HT1080 (cell line): ENCODE measurements at places on chromosomes 7 and 10.
A peak's percentile ranks its signal among the peaks of the same experiment; 100 is the strongest.

GRCh38 chr7:148669927-148670326, 28.8 kb upstream of the CUL1 start:
- no peak for DNase-seq

GRCh38 chr10:91201213-91201996, 19.1 kb upstream of the PCGF5 start:
- DNase-seq = no peak

DNA sequence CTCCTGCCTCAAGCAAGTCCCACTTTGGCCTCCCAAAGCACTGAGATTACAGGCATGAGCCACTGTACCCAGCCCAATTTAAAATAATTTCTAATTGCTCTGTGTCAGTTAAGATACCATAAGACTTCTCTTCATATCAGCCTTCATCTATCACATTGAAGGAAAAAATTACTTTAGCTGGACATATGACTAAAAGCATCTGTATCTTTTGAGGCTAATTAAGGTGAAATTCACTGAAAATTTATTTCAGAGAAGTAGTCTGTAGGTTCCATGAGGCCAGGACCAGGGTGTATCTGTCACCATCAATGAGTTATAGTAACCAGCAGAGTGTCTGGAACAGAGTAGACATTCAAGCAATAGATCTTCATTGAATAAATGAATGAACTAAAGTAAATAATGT, 205.2 kb upstream of the PHYHIPL start:
- DNase-seq = no peak

GRCh38 chr7:65371468-65371867, 2.2 kb upstream of the ZNF92 start:
- no peak for DNase-seq

DNA sequence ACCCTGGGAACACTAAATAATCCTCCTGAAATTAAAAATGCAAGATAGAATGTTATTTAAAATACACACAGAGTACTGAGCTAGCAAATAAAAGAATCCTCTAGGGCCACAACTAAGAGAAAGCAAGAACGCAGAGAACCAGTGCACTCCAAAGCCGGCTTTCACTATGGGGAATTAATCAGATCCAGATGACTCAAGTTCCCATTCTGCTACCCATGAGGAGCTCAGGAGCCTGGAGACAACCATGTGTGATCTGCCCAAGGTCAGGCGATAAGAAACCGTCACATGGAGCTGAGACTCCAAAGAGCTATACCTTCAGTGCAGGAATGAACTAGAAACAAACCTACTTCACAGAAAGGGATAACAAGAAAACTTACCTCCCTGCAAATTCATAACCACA, 19.5 kb upstream of the CYREN start:
- no peak for DNase-seq

- DNase-seq = no peak
These were observed 93.3 kb upstream of the GDF10 start for GRCh38 chr10:47206449-47207280.

DNA sequence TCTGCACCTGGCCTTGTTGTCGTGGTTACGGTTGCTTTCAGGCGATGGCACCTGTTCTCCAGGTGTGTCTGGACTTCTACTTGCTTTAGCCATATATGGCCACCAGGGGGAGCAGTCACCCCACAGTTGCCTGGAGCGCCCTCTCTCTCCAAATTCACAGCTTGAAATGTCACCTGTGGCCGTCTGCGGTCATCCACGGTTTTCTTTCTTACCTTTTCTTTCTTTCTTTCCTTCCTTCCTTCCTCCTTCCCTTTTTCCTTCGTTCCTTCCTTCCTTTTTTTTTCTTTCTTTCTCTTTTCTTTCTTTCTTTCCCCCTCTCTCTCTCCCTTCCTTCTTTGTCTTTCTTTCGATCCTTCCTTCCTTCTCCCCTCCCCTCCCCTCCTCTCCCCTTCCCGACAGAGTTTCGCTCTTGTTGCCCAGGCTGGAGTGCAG, 150.5 kb upstream of the VKORC1L1 start:
- DNase-seq = no peak

- no peak for DNase-seq
These were observed 232.2 kb downstream of the DYNC1I1 start for GRCh38 chr7:96004578-96004977.

GRCh38 chr7:149873074-149873969, at the start of gene ATP6V0E2:
TSS of gene ATP6V0E2 (plus strand) at chr7:149873969. CDS start at chr7:149874066, 97 bp downstream.
- peak; percentile 90 for DNase-seq

GRCh38 chr7:99863847-99864440, 12.9 kb downstream of the OR2AE1 start:
- DNase-seq = no peak

DNA sequence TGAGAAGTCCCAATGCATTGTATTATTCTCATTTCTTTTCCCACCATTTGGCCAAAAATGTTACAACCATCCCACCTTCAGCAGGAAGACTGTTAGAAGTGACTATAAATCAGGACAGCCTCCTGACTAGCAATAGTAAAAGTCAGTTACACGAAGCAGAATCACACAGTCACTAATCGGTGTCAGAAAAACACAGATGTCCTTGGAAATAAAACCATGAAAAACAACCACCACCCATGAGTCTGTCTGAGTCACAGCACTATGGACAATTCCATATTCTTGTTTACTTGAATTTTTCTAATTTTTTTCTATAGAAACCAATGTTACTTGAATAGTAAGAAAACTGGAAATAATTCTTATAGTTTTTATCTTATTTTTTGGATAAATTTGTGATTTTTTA, 81.9 kb upstream of the FRMD4A start:
- DNase-seq = no peak

DNA sequence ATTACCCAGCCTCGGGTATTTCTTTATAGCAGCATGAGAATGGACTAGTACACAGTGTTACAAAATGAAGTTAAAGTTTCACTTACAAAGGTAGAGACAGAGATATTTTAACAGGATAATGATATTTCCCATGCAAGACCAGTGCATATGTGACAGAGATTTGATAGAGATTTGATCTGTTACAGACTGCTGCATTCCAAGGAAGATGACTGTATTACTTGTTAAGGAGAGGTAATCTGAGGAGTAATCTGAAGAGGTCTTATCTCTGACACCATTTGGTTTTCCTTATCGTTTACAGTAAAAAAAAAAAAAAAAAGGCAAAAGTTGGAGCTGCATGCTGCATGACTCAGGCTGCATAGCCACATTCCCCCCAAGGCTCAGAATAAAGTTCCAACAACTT, 289.6 kb downstream of the POM121L12 start:
- peak; percentile 49 for DNase-seq

GRCh38 chr10:50625649-50626132, 1.9 kb upstream of the SGMS1 start:
- peak; percentile 9 for DNase-seq

- DNase-seq = no peak
These were observed 118.3 kb downstream of the SEM1 start for GRCh38 chr7:96591159-96591899.

GRCh38 chr7:41439515-41439879, 263.4 kb downstream of the INHBA start:
- no peak for DNase-seq

- DNase-seq = no peak
These were observed 37.9 kb downstream of the SVIL start for GRCh38 chr10:29596826-29597225.

DNA sequence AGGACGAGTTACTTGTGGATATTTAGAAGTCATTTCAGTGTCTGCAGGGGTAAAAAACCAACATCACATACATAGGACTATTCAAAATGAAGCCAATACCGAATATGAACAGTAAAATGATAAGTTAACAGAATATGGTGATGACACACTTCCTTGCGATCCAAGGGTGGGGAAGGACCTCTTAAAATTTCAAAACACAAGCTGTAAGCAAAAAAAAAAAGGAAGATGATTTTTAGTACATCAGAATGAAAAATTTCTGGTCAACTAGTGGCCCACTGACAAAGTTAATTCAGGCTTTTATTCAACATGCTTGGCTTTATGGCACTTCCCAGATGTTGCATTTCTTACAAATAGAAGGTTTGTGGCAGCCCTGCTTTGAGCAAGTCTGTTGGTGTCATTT, 19.0 kb upstream of the GALNTL5 start:
- DNase-seq = no peak

GRCh38 chr7:142146124-142146523, 34.6 kb downstream of the MGAM2 start:
- no peak for DNase-seq

DNA sequence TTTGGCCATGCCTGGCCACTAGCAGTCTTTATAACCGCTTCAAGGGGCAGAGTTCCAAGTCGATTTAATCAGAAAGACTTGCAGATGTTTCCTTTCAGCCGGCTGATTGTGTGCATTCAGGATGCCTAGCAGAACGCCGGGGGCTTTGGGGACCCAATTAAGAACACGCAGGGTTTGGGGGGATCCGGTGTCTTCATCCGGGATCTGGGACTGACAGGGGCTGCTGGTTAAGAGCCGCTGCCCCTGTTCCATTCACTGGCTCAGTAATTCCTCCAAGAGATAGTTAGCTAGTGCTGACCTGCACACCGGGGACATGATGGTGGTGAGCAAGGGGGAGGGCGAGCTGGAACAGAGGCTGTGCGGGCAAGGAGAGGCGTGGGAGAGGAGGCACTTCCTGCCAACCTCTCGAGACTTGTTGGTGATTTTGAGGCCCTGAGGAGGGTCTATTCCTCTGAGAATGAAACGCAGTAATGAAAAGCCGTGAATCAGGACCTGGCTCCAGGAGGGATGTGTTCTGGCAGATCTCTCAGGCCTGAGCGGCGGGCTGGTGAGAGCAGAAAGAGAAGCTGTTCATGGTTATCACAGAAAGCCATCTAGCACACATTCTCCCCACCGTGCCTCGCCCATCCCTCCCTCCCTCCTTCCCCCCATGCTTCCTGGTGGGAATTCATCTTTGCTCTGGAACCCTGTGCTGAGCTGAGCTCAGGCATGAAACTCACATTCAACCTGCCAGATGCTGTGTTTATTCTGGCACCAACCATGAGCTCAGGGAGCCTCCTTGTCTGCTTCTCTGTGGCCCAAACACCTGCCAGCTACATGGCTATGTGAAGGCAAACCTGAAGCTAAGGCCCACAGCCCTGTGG, 152.0 kb downstream of the CCDC3 start:
- DNase-seq = no peak

- no peak for DNase-seq
These were observed 24.3 kb downstream of the PPP2R2D start for GRCh38 chr10:131925011-131925649.

GRCh38 chr7:101161692-101162471, 3.5 kb downstream of the VGF start:
- DNase-seq = no peak

DNA sequence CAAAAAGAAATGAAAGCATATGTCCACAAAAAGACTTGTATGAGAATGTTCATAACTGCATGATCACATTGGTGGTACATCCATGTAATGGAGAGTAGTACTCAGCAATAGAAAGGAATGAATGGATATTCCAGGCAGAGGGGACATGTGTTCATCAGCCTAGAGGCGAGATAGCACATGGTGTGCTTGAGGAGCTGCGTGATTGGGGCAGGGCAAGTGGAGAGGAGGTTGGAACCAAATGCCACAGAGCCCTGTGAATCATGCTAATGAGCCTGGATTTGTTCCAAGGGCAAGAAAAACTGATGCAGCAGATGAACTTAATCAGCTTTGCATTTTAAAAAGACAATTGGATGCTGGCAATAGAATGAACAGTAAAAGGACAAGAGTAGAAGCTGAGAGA, 73.3 kb downstream of the C10orf90 start:
- no peak for DNase-seq

DNA sequence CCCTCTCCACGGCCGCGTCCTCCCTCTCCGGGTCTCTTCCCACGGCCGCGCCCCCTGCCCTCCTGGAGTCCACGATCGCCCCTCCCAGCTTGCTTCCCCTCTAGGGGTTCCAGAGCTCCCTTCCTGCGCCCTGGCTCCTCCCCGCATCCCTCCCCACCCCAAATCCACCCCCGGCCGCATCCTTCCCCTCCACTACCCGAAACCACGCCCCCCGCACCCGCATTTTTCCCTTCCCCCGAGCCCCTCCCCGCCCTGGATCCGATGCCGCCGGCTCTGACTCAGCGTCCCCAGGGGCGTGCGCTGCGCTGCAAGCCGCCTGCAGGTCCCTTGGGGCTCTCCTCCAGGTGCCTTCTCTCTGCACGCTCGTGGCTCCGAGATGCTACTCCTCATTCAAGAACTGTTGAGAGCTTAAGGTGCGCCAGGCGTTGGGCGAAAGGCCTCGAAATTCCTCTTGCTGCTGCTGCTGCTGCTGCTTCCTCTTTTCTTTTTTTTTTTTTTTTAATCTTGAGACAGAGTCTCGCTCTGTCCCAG, 372 bp upstream of the TMEM130 start:
- no peak for DNase-seq

GRCh38 chr7:115332691-115333090, 410.8 kb downstream of the MDFIC start:
- DNase-seq = no peak

DNA sequence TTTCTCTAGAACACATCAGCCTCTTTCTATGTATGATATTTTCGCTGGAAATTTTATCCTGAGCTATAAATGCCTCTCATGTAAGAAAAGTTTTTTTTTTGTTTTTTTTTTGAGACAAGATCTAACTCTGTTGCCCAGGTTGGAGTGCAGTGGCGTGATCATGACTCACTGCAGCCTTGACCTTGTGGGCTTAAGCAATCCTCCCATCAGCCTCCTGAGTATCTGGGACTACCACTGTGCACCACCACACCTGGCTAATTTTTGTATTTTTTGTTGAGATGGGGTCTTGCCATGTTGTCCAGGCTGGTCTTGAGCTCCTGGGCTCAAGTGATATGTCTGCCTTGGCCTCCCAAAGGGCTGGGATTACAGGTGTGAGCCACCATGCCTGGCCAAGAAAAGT, 80.4 kb downstream of the ADK start:
- peak; percentile 84 for DNase-seq

DNA sequence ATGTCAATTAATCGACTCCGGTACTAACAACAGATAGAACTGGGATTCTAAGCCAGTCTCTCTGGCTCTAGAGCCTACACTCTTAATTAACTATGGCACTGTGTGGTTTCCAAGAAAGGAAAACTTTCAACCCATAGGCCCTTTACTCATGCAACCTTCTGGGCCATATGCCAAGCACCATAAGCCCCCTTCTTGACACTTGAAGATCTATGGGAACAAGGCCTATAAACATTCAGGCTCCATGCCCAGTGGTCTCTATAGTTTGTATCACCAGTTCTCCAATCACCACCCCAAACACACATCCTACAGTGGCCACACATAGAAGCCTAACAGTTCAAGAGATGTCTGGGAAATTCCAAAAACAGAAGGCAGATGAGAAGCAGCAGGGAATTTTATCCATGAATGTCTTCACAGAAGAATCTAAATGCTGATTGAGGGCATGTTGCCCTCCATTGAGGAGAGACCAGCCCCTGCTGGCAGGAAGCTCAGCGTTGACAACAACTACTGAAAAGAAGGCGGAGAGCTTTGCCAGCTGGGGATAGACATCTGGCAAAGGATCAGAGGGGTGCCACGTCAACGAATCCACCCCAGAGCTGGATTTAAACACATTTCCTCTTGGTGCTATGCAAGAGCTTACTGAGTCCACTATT, 64.4 kb downstream of the GRM3 start:
- DNase-seq = peak; percentile 7

- DNase-seq = no peak
These were observed 72.2 kb downstream of the RSU1 start for GRCh38 chr10:16745061-16745460.
